Tongue (tissue), 3 donors: ENCODE measurements at places on chromosomes 16 and 17. TPM values are rescaled to one million over a fixed set of nuclear protein-coding genes. Genes with fewer than 3 reads are reported as not detected.

The VWA3A gene
- not detected for total RNA-seq

The OSGIN1 gene
- total RNA-seq, result 0.21 TPM

The RAB11FIP4 gene
- total RNA-seq, result 2.7 TPM

The SP2 gene
- total RNA-seq, result 2.4 TPM

The METTL9 gene
- 164 TPM for total RNA-seq

The APOH gene
- not detected for total RNA-seq

The SLC5A10 gene
- not detected for total RNA-seq

The NPIPA5 gene
- not detected for total RNA-seq

The TBC1D3H gene
- total RNA-seq, result 2.8 TPM

The GPRC5C gene
- 66.4 TPM for total RNA-seq

The LCMT1 gene
- 20.8 TPM for total RNA-seq

The HES7 gene
- total RNA-seq, result not detected

The ZP2 gene
- total RNA-seq, result 2.1 TPM

The ARL5C gene
- total RNA-seq, result not detected

The KIF19 gene
- total RNA-seq, result 2.5 TPM

The GPS2 gene
- 35.3 TPM for total RNA-seq

The CFAP97D1 gene
- total RNA-seq, result not detected

The NPW gene
- total RNA-seq, result 0.82 TPM

The DNASE1 gene
- 41.1 TPM for total RNA-seq

The CCDC144A gene
- total RNA-seq, result 3.3 TPM

The UNC13D gene
- 82.3 TPM for total RNA-seq

The MAP1LC3B gene
- 35.9 TPM for total RNA-seq

The C17orf113 gene
- total RNA-seq, result 2.3 TPM

The CHP2 gene
- 0.62 TPM for total RNA-seq

The GPR179 gene
- total RNA-seq, result 0.21 TPM

The CHST6 gene
- total RNA-seq, result 2.1 TPM

The TP53TG3D gene
- total RNA-seq, result not detected

The CCDC200 gene
- total RNA-seq, result not detected

The TPSAB1 gene
- total RNA-seq, result 4.5 TPM

The LDHD gene
- total RNA-seq, result 16.8 TPM

The AGRP gene
- not detected for total RNA-seq
